Suppressor macrophage treated with lipopolysaccharide for 1 hour (primary cell): ENCODE measurements at places on chromosomes 12 and 14.
A peak's percentile ranks its signal among the peaks of the same experiment; 100 is the strongest.

DNA sequence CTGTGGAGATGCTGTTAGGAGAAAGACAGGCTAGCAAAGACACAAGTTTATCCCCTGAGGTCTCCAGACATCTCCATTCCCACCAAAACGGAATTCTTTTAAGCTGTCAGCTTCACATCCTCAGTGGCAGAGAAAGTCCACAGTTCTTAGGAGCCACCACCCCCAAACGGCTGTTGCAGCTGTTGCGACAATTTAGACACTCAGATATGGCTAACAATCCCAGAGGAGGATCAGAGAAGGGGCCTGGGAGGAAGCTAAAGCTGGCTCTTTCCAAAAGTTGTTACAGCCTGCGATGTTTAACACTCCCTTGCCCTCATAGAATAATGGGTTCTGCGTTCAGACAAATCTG lies 1.9 kb upstream of the ATP5MC2 start:
- DNase-seq, result no peak

DNA sequence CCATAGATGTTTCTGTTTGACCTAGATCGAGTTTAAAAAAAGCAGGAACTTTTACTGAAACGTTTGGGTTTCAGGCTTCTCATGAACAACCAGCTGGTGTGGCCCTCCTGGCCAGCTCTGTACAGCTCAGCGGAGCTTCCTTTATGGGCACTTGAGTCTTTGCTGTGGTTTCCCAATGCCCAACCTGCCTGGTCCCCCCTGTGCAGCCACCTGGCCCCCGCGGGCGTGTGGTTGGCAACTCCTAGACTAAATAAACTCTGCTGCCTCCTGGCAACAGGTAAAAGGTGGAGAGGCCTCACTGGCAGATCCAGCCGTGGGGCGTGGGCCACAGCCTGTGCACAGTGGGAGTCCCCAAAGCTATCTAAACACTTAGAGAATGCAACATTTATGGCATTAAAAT lies 38.7 kb downstream of the ADGRD1 start:
- DNase-seq, result no peak

DNA sequence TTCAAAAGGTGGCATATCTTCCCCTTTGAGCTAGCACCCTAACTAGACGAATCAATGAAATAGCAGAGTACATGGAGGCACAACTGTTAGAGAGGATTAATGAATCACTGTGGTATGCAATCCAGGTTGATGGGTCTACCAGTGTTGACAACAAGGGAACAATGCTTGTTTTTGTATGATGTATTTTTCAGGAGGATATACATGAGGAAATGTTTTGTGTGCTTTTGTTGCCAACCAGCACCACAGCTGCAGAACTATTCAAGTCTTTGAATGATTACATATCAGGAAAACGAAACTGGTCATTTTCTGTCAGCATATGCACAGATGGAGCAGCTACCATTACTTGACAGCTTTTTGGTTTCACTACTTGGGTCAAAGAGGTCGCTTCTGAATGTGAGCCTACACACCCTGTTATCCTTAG lies 142.6 kb downstream of the GPHN start:
- no peak for DNase-seq

- DNase-seq, result no peak
Measured at GRCh38 chr12:108531929-108532848, 17.1 kb downstream of the FICD start.

GRCh38 chr14:90491221-90491885 lies 94.5 kb downstream of the CALM1 start:
- no peak for DNase-seq

DNA sequence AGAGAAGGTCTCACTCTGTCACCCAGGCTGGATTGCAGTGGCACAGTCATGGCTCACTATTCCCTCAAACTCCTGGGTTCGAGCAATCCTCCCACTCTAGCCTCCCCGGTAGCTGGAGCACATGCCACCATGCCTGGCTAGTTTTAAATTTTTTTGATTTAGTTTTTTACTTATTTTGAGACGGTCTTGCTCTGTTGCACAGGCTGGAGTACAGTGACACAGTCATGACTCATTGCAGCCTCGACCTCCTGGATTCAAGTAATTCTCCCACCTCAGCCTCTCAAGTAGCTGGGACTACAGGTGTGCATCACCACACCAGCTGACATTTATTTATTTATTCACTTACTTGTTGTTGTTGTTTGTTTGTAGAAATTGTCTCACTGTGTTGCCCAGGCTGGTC lies 22.2 kb upstream of the DIP2B start:
- DNase-seq, result no peak

DNA sequence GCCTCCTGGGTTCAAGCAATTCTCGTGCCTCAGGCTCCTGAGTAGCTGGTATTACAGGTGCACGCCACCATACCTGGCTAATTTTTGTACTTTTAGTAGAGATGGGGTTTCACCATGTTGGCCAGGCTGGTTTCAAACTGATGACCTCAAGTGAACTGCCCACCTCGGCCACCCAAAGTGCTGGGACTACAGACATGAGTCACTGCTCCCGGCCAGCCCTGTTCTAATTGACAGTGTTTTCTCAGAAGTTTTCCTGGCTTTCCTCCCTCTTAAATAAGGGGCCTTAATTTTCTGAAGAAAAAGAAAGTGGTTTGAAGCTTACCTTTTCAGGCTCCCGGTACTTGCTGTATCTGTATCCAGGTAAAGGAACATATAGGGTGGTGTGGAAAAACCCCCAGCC lies 1.7 kb downstream of the HAL start:
- DNase-seq, result no peak

GRCh38 chr14:54815016-54815415 lies 87.6 kb downstream of the GCH1 start:
- no peak for DNase-seq

GRCh38 chr14:22282417-22282816 lies 306.6 kb downstream of the DAD1 start:
- peak; percentile 62 for DNase-seq
